ENCODE measurements at places on chromosomes 5 and 9.

DNA sequence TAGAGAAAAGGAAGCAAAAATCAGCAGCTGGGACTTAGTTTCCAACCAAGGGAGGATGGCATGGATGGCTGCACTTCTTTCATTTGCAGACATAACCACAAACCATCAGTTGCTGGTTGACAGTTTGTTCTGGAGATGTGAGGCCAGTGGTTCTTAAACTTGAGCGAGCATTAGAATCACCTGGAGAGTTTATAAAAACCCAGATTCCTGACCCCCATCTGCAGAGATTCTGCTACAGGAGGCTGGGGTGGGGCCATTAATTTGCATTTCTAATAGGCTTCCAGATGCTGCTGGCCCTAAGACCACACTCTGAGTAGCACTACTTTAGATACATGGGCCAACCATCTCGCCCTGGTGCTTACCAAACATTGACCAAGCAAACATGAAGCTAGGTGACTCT is 60.8 kb downstream of the MARCHF3 start:
- DNase-seq, result no peak

DNA sequence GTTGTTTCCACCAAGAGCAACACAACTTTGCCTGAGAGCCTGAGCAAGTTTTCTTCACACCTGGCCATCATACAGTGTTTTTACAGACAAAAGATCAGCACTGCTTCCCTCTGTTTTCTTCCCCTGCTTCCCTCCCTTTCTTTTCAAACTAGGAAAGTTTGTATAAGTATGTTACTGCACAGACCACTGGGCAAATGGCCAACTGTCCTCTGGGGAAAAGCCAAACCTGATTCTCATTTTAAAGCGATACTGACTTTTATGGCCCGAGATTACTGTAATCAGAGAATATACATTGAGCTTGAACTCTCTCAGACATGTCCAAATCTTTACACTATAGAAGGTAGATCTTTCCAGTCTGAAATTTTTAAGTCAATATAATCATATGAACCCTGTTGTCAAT is 415.0 kb downstream of the NFIB start:
- no peak for DNase-seq

GRCh38 chr5:14309878-14310531 is 166.9 kb downstream of the TRIO start:
- DNase-seq, result no peak

GRCh38 chr9:120857902-120858301 is 15.2 kb upstream of the PSMD5 start:
- DNase-seq, result no peak

DNA sequence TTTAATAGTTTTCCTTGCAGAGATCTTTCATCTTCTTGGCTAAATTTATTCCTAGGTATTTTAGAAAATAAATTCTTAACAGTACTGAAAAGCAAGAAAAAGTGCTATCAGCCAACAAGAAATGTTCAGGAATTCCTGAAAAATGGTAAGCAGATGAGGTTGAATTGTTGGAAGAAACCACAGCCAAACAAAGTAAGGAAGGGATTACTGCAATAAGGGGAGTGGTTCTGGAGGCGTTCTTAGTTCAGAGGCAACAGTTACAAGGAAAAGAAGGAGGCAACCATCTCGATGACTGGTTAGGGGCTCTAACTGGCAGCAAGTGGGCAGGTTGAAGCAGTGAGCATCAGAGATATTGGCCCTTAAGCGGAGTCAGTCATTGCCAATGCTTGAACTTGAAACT is 12.8 kb upstream of the OR13J1 start:
- DNase-seq, result no peak

GRCh38 chr9:137034039-137034708 is 2.3 kb upstream of the FUT7 start:
- no peak for DNase-seq

Data from stimulated activated naive CD4-positive, alpha-beta T cell treated with Interleukin-2 at 50 U/mL for 16 hours (primary cell).